IPS DF 6.9 (cell line): ENCODE measurements at places on chromosomes 3 and 15.

DNA sequence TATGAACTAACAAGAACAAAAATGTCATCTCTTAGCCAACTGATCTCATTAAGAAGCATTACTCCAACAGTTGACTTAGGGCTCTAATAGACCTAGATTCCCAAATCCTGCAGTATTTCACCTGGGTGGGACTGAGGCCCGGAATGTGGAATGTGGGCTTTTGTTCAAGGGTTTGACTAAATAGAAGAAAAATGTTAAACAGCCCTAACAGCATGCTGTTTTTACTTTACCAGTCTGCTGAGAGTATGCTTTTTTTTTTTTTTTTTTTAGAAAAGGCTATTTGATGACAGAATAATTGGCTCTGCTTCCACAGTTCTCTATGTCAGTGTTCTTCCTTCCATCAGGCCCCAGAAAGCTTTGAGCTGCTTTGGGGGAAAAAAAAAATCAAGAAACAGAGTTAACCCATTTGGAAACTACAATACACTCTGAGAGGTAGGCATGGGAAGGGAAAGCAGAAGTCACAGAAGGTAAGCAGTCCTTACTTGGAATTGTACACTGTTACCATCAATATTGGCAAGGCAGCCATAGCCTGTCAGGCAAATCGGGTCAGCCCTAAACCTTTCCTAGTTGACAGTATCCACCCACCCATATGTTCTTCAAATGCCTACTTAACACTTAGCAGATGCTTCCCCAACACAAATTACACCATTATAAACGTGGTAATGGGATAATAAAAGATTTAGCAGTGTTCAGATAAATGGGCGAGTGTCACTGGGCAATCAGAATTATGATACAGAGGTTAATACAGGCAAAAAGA, 224.2 kb downstream of the CNTN3 start:
- H3K4me1 ChIP-seq = no peaks in the 10 kb centered on the region
- H3K27me3 ChIP-seq = no peaks in the 10 kb centered on the region
- H3K36me3 ChIP-seq = no peaks in the 10 kb centered on the region
- DNase-seq = no peak

DNA sequence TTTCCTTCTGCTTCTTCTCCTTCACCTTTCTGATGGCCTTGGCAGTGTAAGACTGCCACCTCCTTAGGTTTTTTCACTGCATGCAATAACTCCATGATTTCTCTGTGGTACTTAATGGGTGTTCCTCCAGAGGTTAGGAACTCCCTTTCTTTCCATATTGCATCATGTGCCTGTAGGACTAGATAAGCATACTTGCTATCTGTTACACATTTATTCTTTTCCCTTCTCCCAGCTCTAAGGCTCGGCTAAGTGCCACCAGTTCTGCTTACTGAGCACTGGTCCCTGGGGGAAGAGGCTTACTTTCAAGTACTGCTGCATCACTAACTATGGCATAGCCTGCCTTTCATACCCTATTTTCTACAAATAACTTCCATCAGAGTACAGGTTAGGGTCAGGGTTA, 351.8 kb downstream of the OTOL1 start:
- H3K4me1 ChIP-seq = no peaks in the 10 kb centered on the region; the same call in 1 of the 2 replicates
- no peaks in the 10 kb centered on the region for H3K27me3 ChIP-seq
- no peak overlapping the region for H3K27ac ChIP-seq
- DNase-seq = no peak
- no peaks in the 10 kb centered on the region for H3K36me3 ChIP-seq
- H3K4me3 ChIP-seq = no peak overlapping the region

DNA sequence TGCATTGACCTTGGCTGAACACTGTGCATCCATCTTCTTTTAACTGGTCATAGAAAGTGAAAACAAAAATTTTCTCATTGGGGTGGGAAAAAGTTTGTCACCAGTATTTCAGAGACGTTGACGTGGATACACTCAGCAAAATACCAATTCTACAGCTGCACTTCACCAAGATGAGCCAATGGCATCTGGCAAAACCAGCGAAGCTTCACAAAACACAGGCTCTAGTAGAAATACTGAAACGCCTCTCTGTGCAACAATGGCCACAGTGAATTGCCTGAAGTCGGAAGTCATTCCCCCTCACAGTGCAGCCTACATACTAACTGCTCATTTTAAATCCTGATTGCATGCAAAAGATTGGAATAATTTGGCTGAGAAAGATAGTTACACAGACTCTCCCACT, 17.0 kb downstream of the PCYT1A start:
- no peaks in the 10 kb centered on the region for H3K27me3 ChIP-seq
- no peak overlapping the region for H3K4me3 ChIP-seq
- H3K4me1 ChIP-seq = no peaks in the 10 kb centered on the region
- H3K36me3 ChIP-seq = no peaks in the 10 kb centered on the region
- no peak overlapping the region for H3K27ac ChIP-seq

DNA sequence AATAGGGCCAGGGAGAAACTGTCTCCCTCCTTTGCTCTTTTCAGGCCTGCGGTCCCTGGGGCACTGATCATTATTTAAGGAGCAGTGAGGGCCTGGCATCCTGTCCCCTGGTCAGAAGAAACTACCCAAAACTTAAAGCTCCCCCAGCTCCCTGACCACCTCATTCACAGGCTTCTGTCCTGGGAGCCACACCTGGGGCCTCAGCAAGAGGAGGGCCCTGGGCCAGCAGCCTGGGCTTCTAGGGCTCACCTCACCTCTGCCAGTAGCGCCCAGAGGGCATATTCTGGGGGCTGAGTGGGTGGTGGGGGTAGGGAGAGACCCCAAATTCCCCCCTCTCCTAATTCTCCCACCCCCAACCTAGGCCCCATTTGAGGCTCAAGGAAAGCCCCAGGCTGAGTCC, 4.7 kb upstream of the GRM2 start:
- peaks cover 4% of the 10 kb centered on the region for H3K4me1 ChIP-seq
- H3K27ac ChIP-seq = no peak overlapping the region
- no peak for DNase-seq

DNA sequence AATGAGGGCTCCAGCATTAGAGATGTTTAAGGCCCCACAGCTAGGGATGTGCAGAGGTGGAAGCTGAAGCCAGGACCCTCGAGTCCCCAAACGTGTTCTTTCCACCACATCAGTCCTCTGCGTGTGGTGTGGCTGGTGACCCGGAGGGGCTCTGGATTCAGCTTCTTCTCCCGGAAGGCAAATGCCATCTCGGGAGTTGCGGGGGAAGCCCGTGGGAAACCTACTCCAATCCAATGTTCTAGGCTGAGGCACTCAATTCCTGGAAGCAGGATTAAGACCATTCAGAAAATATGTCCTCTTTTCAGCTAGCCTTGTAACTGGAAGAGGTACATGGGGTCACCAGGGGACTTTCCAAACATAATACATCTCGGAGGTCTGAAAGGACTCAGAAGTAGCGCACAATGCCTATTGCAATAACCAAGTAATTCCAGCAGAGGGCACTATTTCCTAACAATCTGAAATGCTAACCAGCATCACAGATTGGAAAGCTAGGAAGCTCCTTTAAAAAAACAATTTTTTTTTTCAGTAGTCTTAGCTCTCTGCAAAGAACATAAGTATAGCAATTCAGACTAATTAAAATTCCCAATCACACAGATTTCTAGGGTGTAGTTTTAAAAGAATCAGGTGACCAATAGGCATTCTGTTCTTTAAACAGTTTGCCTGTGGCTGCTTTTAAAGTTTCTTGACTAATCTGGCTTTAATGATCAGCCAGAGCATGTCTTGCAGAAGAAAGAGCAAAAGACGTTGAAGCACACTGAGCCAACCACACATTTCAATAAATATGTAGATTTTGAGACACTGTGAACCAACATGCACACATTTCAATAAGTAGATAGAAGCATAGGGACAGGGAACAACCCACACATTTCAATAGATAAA, 36.1 kb downstream of the BNC1 start:
- H3K27ac ChIP-seq = no peak overlapping the region
- H3K27me3 ChIP-seq = no peaks in the 10 kb centered on the region
- DNase-seq = peak; percentile 63
- H3K4me3 ChIP-seq = no peak overlapping the region
- no peaks in the 10 kb centered on the region for H3K4me1 ChIP-seq

- H3K4me3 ChIP-seq = no peak overlapping the region
- H3K27me3 ChIP-seq = no peaks in the 10 kb centered on the region
- no peak for DNase-seq
- H3K27ac ChIP-seq = no peak overlapping the region
- H3K4me1 ChIP-seq = no peaks in the 10 kb centered on the region
Observed at GRCh38 chr3:70049761-70050160, 50.2 kb downstream of the SAMMSON start.

DNA sequence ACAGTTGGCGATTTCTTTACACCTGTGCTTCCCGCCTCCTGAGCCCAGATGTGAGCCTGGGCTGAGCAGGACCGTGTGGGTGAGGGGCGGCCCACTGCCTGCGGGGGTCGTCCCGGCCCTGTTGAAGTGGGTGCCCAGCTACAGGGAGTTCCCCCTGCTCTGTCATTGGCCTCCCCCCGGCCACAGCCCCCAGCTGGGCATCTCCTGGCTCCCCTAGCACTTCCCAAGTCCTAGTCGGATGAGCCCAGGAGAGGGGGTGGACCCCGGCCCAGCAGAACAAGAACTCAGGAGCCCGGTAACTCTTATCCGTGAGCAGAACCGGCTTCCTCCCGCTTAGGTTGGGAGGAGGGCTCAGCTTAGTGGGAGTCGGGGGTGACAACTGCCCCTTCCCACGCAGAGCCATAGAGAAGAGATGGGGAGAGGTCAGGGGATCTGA, 757 bp downstream of the PAQR5 start:
- H3K4me3 ChIP-seq = peak overlapping the region; percentile 66
- no peaks in the 10 kb centered on the region for H3K36me3 ChIP-seq
- H3K4me1 ChIP-seq = peaks cover 3% of the 10 kb centered on the region
- no peak overlapping the region for H3K27ac ChIP-seq
- DNase-seq = no peak

- H3K27ac ChIP-seq = no peak overlapping the region
- H3K4me3 ChIP-seq = no peak overlapping the region
- H3K4me1 ChIP-seq = no peaks in the 10 kb centered on the region
Observed at GRCh38 chr3:28682121-28682520, 333.5 kb upstream of the AZI2 start.

- no peaks in the 10 kb centered on the region for H3K4me1 ChIP-seq
- H3K4me3 ChIP-seq = no peak overlapping the region
Observed at GRCh38 chr3:111720681-111721380, 125.7 kb upstream of the ZBED2 start.

GRCh38 chr3:51502562-51502910, 2.7 kb upstream of the DCAF1 start:
- DNase-seq = no peak
- no peak overlapping the region for H3K4me3 ChIP-seq
- no peaks in the 10 kb centered on the region for H3K36me3 ChIP-seq
- no peaks in the 10 kb centered on the region; the same call in 1 of the 2 replicates for H3K4me1 ChIP-seq

GRCh38 chr15:68606375-68606774, 27.6 kb downstream of the CORO2B start:
- H3K4me1 ChIP-seq = peaks cover 12% of the 10 kb centered on the region
- H3K36me3 ChIP-seq = no peaks in the 10 kb centered on the region
- H3K4me3 ChIP-seq = no peak overlapping the region
- no peak for DNase-seq
- no peak overlapping the region for H3K27ac ChIP-seq
- H3K27me3 ChIP-seq = no peaks in the 10 kb centered on the region

DNA sequence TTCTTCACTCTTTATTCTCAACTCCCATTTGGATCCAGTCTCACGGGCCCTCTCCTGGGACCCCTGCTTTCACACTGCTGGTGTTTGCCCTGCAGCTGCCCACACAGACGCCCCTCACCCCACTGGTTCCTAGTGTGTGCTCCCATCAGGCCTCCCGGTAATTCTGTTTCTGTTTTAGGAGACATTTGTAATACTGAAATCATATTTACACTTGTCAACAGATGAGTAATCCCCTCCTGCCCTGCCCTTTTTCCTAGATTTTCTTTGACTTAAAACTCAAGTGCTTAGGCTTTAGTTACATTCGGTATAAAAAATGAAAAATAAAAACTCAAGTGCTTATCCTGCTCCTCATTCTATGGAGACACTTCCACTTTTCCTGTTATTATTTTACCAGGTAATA, 18.4 kb upstream of the ABTB1 start:
- H3K27ac ChIP-seq = no peak overlapping the region
- H3K27me3 ChIP-seq = no peaks in the 10 kb centered on the region
- no peak overlapping the region for H3K4me3 ChIP-seq
- 0 out of 2 replicates have a peak, but pooled peaks cover 2% of the 10 kb centered on the region for H3K36me3 ChIP-seq

DNA sequence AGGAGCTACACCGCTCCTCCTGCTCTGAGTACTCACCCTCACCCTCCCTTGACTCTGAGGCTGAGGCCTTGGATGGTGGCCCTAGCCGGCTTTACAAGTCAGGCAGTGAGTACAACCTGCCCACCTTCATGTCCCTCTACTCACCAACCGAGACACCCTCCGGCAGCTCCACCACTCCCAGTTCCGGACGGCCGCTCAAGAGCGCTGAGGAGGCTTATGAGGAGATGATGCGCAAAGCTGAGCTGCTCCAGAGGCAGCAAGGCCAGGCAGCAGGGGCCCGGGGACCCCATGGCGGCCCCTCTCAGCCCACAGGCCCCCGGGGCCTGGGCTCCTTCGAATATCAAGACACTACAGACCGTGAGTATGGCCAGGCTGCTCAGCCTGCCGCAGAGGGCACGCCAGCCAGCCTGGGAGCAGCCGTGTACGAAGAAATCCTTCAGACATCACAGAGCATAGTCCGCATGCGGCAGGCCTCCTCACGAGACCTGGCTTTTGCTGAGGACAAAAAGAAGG, 21.2 kb upstream of the APEH start:
- H3K27me3 ChIP-seq = no peaks in the 10 kb centered on the region
- H3K4me3 ChIP-seq = no peak overlapping the region
- DNase-seq = no peak
- no peak overlapping the region for H3K27ac ChIP-seq
- no peaks in the 10 kb centered on the region for H3K36me3 ChIP-seq

DNA sequence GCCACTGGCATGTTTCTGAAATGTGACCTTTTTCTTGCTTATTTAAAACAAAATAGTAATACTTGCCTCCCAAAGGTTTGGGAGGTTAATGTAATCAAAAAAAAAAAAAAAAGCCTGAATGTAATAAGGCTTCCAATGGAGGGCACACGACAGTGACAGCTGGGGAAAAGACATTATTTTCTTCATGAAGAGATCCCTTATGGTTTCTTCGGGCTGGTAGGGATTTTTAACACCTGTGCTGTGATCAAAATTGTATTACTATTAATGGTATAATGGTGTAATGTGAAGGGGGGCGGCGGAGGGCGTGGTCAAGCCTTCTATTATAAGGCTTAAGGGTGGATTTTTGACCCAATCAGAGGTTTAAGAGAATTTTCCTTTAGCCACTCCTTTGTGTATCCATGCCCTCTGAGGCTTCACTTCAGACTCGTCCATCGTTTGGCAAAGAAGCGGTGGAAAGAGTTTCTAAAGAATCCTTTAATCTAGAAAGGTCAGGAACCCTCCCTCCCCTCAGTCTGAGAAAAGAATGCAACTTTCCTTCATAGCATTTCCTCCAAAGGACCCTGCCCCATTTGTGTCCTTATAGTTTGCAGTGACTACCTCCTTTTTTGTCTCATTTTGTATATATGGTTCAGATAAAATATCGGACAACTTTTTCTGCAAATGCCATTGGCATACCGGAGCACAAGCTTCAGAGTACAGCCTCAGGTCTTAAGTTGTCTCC, 89.5 kb upstream of the CHD2 start:
- H3K4me1 ChIP-seq = peaks cover 4% of the 10 kb centered on the region; the same call in 1 of the 2 replicates
- no peaks in the 10 kb centered on the region for H3K27me3 ChIP-seq
- H3K4me3 ChIP-seq = no peak overlapping the region
- no peak overlapping the region for H3K27ac ChIP-seq
- DNase-seq = no peak
- no peaks in the 10 kb centered on the region for H3K36me3 ChIP-seq

GRCh38 chr3:63972987-63973386, 50.3 kb downstream of the PSMD6 start:
- no peak overlapping the region for H3K4me3 ChIP-seq
- H3K27me3 ChIP-seq = no peaks in the 10 kb centered on the region
- no peak for DNase-seq
- peaks cover 9% of the 10 kb centered on the region for H3K4me1 ChIP-seq

- no peak for DNase-seq
- H3K36me3 ChIP-seq = no peaks in the 10 kb centered on the region
- no peaks in the 10 kb centered on the region for H3K4me1 ChIP-seq
- H3K27me3 ChIP-seq = no peaks in the 10 kb centered on the region
Observed at GRCh38 chr3:156341831-156342416, 213.0 kb downstream of the SSR3 start.
